ENCODE measurements at places on chromosomes 2 and 18. TPM values are rescaled to one million over a fixed set of nuclear protein-coding genes. Genes with fewer than 3 reads are reported as not detected.

- DNase-seq, result no peak
Measured at GRCh38 chr18:61865466-61866175, 27.2 kb downstream of the RNF152 start.

DNA sequence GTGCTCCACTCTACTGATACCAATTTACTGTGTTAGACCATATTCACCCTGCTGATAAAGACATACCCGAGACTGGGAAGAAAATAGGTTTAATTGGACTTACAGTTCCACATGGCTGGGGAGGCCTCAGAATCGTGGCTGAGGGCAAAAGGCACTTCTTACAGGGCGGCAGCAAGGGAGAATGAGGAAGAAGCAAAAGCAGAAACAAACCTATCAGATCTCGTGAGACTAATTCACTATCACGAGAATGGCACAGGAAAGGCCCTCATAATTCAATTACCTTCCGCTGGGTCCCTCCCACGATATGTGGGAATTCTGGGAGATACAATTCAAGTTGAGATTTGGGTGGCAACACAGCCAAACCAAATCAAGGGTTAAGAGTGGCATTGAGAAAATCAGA lies 65.2 kb downstream of the LDLRAD4 start:
- no peak for DNase-seq

GRCh38 chr18:62693659-62694058 lies 21.7 kb upstream of the PHLPP1 start:
- no peak for DNase-seq

The CD302 gene
- 13.4 TPM for total RNA-seq

The FBXO41 gene
- 0.34 TPM for total RNA-seq
